ENCODE measurements at places on chromosomes 5 and 9.

DNA sequence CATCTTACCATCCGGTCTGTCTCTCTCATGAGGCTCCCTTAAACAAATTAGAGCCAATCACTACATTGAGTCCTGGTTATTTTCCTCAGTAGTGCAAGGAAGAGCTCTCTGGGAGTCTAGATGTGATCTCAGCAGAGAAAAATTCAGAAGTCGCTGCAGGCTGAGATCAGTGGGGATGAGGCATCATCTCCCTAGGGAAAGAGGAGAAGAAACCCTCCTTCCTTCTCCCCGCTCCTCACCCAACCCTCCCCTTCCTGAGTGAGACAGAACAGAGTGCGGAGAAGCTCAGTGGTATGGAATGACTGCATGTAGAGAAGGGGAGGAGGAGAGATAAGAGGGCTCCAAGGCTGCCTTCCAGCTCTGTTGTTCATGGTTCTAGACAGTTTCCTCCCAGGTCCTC is 80.5 kb downstream of the PAPPA start:
- DNase-seq, result no peak

- no peak for DNase-seq
Measured at GRCh38 chr9:131480258-131480657, 22.5 kb upstream of the POMT1 start.

- no peak for DNase-seq
Measured at GRCh38 chr5:96256795-96257470, 176.1 kb downstream of the PCSK1 start.

- DNase-seq, result no peak
Measured at GRCh38 chr5:146564007-146564762, 48.2 kb upstream of the GPR151 start.

GRCh38 chr9:4235871-4236804 is 63.7 kb downstream of the GLIS3 start:
- no peak for DNase-seq
